ENCODE measurements at places on chromosomes 16 and 17.

GRCh38 chr17:50063561-50064252, 7.8 kb downstream of the ITGA3 start:
- DNase-seq: no peak

DNA sequence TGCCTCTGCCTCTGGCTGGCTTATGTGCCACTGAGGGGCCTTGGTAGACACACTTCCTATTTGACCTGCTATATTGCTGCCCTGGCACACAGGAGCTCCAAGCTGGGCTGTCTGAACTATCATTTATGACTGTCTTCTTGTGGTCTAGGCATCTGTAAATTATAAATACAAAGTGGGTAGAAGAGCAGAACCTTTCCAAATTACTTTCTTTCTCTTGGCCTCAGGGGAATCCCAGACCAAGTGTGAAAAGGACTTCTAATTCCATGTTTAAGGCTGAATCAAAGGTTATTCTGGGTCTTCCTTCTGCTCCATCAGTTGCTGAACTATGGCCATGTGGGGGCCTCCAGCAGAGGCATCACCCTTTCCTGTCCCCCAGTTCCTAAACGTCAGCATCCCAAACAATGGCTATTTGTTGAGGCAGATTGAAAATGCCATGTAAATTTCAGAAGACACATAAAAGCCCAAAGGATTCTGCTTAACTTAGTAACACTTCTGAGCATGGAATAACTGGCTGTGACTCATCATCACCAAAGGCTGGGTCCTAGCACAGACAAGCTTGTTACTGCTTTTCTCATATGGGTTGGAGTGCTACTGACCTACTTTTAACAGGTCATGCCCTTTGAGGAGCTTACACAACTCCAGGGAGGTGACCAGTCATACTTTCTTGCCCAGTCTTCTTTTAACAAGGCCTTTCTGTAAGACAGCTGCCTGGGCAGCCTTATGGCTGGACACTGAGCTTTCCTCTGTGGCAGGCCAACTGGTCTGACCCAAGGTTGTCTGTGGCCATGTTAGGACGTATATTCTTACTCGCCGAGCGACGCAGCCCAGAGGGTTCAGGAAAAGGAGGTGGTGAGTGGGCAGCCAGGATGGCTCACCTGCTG, 154.8 kb downstream of the VPS53 start:
- no peak for DNase-seq

DNA sequence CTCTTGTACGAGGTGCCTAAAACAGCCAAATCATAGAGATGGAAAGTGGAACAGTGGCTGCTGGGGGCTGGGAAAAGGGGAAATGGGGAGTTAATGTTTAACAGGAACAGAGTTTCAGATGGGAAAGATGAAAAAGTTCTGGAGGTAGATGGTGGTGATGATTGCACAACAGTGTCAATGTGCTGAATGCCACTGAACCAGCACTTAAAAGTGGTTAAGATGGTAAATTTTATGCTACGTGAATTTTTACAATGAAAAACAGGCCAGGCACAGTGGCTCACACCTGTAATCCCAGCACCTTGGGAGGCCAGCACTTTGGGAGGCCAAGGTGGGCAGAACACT, 130.4 kb downstream of the C16orf78 start:
- no peak for DNase-seq

GRCh38 chr17:64599187-64599676, 62.9 kb downstream of the SMURF2 start:
- peak; percentile 24 for DNase-seq

DNA sequence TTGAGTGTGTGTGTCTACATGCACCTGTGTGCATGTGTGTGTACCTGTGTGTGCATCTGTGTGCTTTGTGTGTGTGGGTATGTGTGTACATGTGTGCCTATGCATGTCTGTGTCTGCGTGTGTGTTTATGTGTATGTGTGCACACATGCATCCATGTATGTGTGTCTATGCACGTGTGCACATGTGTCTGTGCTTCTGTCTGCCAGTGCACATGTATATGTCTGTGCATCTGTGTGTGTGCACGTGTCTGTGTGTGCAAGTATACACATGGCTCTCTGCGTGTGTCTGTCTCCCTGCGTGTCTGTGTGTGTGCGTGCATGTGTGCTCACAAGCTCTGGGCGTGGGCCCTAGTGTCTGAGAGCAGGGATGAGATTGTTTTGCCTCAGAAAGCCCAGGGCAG, 85.3 kb upstream of the SEC14L1 start:
- no peak for DNase-seq

DNA sequence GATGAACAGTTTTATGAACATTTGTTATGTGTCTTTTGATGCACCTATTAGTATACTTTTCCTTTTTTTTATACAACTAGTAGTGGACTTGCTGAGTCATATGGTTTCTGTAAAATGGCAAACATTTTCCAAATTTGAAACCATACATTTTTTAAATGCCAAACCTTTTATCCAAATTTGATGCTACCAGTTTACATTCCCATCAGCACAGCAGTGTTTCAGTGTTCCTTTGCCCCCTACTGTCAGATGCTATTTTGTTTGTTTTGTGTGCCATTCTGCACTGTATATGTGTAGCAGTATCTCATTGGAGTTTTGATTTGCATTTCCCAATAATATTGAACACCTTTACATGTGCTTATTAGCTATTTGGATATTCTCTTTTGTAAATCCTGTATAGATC, 219.4 kb downstream of the TANC2 start:
- DNase-seq: no peak

- no peak for DNase-seq
Measured at GRCh38 chr17:13940858-13941665, 128.2 kb upstream of the COX10 start.

DNA sequence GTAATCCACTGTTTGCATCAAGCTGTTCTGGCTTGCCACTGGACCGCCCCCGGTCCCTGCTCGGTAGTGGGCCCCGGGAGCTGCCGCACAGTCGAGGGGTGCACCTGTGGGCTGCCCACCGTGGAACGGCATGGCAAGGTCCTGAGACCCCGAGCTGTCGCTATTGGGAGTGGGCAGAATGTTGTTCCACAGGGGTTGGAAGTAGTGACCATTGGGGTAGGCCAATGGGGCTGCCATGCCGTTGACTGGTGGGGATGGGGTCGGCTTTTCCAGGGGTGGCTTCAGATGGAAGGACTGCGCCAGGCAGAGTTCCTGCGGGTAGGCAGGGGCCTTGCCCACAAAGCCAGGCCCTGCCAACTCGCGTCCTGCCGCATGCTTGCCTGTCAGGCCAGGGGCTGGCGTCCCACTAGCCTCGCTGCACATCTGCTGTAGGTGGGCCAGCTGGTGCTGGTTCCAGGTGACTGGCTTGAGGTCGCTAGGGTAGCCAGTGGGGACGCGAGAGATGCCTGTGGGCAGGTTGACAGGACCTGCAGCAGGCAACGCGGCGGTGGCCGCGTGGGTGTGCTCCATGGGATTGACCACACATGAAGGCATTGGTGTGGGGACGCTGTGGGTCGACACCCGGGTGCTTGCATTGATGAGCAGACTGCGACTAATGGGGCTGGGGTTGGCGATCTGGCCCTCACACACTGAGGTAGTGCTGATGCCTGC, 14.8 kb downstream of the TRAF4 start:
- no peak for DNase-seq
